ENCODE measurements at places on chromosomes 16 and 17.
A peak's percentile ranks its signal among the peaks of the same experiment; 100 is the strongest.

DNA sequence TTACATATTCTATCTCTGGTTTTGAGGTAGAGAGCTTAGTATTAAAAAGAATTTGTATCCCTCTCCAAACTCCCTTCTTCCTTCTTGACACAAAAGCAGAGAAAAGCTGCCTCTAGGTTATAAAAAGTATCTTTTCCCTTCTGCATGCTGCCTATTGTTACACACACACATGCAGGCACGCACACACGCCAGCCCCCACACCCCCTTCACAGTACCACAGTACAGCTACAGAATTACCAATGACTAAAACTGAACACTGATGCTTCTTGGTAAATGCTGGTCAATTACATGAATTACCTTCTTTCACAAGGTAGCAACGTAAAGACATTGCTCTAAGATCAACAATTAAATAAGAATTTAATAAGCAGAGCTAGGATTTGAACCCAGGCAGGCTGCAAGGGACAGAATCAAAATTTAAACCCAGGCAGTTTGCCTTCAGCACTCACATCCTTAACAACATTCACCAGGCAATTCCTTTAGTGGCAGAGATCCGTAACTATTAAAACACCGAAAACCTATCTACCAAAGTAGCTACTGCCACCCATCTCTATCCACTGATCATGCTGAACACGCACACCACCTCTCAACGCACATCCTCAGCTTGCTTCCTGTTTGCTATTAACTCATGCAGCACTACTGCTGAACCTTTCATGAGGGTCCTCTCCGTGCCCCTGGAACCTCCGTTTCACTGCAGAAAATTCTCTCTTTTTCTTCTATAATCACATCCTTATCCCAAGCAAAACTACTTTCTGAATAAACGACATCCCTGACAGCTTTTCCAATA is 37.8 kb downstream of the YWHAE start:
- no peak for DNase-seq

- peak; percentile 35 for DNase-seq
Observed at GRCh38 chr16:2883458-2883908, 468 bp downstream of the FLYWCH2 start.

DNA sequence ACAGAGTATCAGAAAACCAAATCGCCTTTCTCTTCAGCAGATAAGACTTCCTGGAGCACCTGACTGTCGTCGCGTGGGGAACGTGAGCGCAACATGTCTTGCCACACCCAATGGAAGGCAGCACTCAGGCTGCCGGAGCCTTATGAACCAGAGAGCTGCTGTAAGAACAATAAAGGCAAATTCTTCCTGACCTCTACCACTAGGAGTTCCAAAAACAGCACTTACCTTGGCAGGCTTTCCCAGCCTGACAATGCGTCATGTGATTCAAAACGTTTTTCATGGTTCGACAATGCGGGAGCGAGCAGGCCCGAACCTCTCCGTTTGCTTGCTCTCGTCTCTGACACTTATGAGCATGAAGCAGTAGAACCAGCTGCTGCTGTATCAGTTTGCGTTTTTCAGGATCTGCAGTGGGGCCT is 75.8 kb upstream of the TRAP1 start:
- DNase-seq, result no peak

DNA sequence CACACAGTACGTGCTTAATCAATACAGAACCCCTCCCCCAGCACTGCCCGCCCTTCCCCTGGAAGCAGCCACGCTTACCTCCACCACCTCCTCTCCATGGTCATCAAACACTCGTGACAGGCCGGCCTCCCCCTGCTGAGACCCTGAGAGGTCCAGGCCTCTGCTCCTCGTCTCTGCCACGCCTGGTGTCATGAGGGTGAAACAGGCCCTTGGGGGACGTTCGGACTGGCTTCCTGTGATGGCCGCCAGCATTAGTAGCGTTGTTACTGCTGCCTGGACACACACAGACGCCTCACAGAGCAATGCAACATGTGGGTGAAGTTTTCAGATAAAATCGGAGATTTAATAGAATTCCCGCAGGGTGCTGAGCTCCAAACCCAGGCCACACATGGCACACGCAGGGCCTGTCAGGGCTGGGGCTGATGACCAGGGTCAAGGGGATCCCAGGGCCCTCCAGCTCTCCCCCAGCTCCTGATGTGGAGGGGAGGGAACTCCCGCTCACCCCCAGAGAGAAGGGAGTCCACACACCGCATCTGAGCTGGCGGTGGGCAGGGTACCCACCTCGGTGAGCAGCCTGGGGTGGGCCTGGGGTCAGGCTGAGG is 15.9 kb upstream of the SLC38A10 start:
- no peak for DNase-seq

DNA sequence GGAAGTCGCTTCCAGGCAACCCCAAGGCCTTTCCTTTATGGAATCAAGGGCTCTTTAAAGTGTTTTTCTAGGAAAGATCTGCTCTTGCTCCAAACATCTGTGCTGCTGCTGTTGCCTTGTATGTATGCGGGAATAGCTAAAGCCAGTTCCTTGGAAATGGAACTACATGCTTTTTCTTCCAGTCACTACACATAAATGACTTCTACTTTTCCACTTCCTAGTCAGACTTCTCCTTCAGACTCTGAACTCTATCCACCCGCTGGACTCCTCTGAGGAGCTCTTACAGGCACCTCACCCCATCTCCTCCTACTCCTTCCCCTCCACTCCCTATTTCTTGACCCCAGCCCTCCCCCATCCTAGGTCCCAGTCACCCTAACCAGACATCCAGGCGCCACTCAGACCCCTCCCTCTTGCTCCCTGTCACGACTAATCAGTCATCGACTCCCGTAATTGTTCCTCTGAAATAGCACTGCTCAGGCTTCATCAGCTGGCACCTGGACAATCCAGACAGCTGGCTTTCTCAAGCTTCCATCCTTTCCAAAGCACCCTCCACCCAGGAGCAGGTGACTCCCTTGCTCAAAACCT is 15.0 kb upstream of the PEMT start:
- peak; percentile 30 for DNase-seq

- DNase-seq, result peak; percentile 80
Observed at GRCh38 chr16:86517652-86518258, 7.4 kb downstream of the FOXF1 start.

GRCh38 chr16:81632392-81633146 is 146.5 kb upstream of the PLCG2 start:
- peak; percentile 97 for DNase-seq

DNA sequence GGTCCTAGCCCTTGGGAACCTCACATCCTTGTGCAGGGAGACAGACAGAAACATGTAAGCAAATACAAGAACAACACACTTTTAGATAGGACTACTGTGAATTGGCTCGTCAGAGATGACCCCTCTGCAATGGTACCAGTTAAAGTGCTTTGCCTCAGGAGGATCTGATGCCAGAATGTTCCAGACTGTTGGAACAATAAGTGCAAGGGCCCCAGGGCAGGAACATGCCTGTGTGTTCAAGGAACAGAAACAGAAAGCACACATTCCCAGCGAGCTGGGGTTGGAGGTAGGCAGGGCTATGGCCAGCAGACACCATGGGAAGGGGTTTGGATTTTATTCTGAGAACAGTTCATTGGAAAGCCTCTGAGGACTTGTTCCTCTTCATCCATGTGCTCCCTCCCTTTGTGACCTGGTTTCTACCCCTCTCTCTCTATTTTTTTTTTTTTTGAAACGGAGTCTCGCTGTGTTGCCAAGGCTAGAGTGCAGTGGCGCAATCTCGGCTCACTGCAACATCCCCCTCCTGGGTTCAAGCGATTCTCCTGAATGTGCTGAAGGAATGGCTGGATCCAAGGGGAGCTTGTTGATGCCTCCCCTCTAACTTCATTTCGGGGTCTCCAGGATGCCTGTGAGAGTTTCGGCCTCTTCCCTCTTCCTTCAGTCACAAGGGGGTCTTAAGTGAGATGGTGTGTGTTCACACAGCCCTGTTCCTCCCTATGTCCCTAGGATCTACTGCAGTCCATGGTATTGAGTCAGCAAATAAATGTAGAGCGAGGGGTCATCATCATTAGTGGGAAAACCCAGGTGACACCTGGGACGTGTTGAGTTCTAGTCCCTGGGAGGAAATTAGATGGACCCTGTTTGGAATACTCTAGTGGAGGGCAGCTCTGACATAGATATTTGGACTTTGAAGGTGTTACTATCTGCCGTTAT is 6.4 kb downstream of the STAT5A start:
- no peak for DNase-seq

DNA sequence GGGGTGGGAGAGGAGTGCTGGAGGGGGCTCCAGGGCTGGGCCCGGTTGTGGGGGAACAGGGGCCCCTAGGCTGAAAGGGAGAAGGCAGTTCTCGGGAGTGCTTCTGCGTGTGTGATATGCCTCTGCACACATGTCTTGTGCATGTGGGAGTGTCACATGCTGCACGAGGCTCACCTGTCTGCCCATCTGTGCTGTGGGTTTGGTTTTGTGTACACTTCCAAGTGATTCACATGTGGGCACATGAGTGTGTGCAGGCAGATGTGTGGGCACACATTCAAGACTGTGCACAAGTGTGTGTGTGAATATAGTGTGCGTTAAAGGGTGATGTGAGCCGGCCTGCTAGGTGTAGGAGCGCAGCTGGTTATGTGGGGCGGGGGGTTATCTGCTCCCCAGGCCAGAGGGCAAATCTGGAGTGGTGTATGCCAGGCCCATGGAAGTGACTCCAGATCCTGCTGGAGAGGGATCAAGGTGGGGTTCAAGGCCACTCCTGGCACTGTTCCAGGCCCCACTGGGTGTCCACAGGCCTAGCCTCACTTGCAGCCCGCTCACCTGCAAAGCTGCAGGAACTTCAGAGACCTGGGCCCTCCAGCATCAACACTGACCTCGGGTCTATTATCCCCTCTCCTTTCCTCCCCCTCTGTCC is 3.8 kb upstream of the BAHCC1 start:
- no peak for DNase-seq

- no peak for DNase-seq
Observed at GRCh38 chr16:78227855-78228254, 128.4 kb downstream of the WWOX start.

DNA sequence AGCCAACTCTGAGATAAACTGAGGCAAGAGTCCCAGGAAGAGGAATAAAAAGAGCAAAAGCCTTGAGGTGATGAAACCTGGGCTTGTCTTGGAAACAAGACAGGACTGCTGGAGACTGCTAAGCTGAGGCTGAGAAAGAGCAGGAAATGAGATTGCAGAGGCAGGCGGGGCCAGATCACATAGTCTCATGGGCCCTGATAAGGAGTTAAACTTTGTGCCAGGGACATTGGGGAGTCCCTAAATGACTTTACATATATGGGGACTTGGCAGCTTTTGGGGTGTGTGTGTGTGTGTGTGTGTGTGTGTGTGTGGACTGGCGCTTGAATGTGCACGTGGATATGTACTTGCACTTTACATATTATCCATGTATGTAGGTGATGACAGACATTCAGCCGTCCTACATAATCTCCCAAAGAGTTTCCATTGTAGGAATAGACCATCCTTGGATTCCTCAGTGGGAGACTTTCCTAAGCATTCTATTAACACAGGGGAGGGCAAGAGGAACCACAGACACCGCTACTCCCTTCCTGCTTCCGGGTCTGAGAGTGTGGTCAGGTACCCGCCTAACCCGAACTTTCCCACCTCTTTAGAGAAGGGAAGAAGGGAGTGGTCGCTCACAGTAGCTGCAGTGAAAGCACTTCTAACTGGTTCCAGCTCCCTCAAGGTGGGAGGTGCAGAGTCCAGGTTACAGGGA is 123.1 kb downstream of the LYRM1 start:
- DNase-seq, result no peak

All from ELR (cell line).